ENCODE measurements at places on chromosomes 2 and 18.

- DNase-seq: no peak
Measured at GRCh38 chr2:182545420-182546167, 118.8 kb upstream of the PDE1A start.

DNA sequence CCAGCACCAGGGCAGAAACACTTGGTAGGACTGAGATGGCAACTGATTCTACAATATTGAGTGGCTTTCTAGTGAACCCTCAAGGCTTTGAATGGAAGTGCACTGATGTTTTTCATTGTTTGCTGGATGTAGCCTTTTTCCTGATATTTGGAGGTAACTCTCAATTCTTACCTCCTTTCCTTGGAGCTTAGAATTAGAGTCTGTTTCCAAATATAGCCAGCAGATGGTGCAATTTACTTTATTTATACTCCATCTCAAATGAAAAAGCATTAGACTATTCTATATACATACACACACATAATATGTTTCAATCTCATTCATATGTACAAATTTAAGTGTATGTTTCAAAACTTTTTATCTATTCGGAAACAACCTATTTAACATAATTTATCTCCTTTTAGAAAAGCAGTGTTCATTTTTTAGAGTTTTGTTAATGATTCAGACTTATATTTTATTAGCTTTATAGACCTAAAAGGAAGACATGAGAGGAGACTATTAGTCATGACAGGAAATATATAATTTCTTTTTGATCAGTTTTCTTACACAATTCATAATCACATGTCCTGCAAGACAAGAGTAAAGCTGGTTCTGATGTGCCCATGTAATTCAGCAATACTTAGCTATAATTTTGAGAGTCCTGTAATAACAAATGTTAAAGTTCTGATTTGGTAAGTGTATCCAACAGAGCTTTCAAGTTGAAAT is 124.8 kb downstream of the NUP35 start:
- DNase-seq: no peak

GRCh38 chr2:232875256-232876121 is 5.4 kb downstream of the SNORC start:
- DNase-seq: no peak

DNA sequence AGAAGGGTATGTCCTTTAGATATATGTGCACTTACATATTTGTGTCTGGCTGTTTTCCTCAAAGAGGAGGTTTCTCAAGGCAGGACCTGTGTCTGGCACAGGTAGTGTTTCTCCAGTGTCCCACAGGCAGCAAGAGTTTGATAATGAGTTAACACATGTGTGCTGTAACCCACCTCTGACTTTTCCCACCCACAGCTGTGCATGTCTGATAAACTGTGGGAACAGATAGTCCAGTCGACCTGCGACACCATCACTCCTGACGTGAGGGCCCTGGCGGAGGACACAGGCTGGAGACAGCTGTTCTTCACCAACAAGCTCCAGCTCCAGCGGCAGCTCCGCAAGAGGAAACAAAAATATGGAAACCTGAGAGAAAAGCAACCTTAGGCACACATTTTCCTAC is 58.2 kb downstream of the SLC16A14 start:
- DNase-seq: no peak

- DNase-seq: no peak
Measured at GRCh38 chr2:152456262-152456661, 121.3 kb downstream of the FMNL2 start.
